ENCODE measurements at places on chromosomes 11 and 22.

DNA sequence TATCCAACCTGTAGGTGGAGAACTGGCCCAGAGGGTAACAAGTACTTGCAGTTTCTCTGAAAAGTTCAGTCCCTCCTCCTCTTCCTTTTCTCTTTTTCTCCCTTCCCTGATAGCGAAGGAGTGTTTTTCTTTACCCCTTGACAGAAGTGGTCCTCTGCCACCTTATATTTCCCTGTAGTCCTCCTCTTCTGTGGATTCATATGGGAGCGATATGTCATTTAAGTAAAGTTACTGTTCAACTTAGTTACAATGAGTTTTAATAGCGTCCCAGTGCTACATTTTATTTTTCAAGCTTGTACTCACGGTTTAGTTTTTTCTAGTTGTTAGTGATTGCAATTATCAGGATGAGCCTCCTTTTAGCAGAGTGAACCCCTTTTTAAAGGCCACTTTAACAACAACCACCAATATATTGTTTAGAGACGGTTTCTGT lies 1.4 kb downstream of the PCF11 start:
- no peak for DNase-seq

DNA sequence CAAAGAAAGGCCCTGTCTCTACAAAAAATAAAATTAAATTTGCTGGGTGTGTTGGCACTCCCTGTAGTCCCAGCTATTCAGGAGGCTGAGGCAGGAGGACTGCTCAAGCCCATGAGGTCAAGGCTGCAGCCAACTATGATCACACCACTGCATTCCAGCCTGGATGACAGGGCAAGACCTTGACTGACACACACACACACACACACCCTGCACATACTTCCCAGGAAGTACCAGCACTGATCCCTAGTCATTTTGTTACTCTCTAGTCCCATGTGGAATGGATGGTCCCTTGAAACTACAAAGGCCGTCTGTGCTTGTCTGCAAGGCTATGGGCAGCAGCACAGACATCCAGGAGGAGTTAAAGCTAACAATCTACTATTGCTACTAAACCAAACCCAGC lies 59.7 kb upstream of the CYP2D6 start:
- no peak for DNase-seq

- no peak for DNase-seq
These were observed 378.4 kb upstream of the PITPNB start for GRCh38 chr22:28297504-28297903.

GRCh38 chr22:42387631-42388030 lies 44.6 kb downstream of the NFAM1 start:
- DNase-seq: no peak

DNA sequence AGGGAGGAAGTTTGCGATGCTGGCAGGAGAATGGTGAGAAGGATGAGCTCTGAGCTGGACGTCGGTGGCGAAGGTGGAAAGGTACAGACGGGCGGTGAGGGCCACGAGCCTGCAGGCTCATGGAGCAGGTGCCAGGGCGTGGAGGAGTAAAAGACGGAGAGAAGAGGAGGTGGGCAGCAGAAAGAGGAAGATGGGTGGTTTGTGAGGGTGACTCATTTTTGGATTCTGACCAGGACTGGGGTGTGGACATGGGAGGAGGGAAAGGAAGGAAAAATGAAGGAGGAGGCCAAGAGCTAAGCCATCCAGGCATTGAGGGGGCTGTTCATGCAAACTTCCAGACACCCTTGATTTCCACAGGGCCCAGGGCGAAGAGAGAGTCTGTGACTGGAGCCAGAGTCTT lies 3.5 kb downstream of the ZDHHC24 start:
- no peak for DNase-seq

DNA sequence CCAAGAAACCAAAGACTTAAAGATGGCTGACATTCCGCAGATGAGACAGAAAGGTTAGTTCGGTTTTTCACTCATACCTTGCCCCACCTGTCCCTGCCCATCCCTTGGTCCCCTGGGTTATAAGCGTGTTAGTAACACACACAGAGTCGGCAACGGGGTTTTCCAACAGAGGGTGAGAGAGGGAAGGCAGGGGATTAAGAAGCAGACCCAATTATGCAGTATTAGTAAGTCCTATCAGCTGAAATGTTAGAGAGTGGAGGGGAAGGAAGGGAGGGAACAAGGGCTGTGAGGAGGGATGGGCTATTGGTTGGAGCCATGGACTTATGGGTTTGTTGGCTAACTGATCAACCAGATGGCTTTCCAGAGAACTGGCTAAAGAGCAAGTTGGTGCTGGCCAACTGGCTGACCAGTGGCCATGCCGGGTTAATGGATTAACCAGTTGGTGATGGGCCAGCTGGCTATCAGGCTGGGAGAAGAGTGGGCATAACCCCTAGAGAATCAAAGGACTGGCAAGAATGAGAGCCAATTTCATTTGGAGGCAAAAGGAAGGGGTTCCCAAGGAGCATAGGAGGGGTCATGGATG lies 45.5 kb downstream of the NRXN2 start:
- no peak for DNase-seq

DNA sequence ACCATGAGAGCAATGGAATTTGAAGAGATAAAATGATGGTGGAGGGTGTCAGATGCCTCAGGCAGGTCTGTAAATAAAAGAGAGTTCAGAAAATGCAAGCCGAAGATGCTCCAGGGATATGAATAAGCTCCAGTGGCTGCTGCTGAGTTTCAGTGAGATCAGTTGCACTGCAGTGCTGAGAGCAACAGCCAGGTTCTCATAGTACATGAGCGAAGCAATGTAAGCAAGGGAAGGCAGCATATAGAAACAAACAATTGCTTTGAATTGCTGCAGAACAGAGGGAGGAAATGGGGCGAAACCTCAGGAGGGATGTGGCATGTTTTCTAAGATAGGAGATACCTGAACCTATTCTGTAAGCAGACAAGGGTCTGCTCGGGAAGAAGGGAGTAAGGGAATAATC lies 369.5 kb downstream of the AASDHPPT start:
- peak; percentile 11 for DNase-seq

GRCh38 chr11:40732132-40732531 lies 727.3 kb downstream of the LRRC4C start:
- DNase-seq: no peak

- no peak for DNase-seq
These were observed 282.3 kb downstream of the ST3GAL4 start for GRCh38 chr11:126637795-126638175.

DNA sequence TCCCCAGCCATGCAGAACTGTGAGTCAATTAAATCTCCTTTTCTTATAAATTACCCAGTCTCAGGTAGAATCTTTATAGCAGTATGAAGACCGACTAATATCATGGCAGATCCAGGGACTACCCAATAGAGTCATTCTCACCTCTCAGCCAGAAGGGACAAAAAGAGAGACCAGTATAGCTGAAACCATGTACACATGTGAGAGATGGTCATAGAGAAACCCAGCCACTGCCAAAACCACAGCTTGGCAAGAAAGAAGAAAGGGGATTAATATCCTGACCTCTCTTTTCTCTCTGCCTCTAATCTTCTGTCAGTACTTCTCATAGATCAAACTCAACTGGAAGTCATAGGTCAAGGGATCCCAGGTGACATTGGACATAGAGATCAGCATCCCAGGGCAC lies 109.8 kb downstream of the CCDC34 start:
- no peak for DNase-seq

GRCh38 chr11:94647926-94648325 lies 80.8 kb downstream of the PIWIL4 start:
- DNase-seq: no peak

GRCh38 chr11:111183706-111184105 lies 61.8 kb upstream of the POU2AF2 start:
- DNase-seq: no peak

- DNase-seq: no peak
These were observed 8.3 kb downstream of the EHBP1L1 start for GRCh38 chr11:65584106-65584505.

GRCh38 chr22:23047265-23047664 lies 23.1 kb upstream of the GNAZ start:
- no peak for DNase-seq

DNA sequence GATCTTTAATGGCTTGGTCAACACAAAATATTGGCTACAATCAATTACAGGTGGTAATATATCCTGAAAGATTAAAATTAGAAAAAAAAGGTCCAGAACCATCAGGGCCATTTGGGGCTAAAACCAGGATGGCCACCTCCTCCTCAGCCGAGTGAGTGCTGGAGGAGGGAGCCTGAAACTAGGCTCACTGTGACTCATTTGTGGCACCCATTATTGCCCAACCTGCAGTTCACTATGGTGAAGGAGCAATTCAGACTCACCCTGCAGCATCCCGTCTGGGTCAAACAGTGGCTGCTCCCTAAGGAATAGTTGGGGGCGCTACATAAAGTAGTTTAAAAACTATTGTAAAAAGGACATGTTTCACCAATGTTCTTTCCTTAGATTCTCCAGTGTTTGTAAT lies 60.7 kb downstream of the GLYATL1 start:
- DNase-seq: peak; percentile 17

GRCh38 chr11:62340269-62340901 lies 3.1 kb downstream of the ASRGL1 start:
- DNase-seq: peak; percentile 77

DNA sequence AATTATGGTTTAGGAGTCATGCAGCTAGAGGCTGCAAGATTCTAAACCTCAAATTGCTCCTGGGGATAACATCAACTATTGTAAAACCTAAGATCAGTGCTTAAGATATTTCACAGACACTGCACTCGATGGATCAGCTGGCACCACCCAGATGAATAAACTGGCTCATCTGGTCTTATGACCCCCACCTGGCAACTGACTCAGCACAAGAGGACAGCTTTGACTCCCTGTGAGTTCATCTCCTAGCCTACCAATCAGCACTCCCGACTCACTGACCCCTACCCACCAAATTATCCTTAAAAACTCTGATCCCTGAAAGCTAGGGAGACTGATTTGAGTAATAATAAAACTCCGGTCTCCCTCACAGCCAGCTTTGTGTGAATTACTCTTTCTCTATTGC lies 782 bp upstream of the TTC12 start:
- no peak for DNase-seq

- DNase-seq: no peak
These were observed 27.5 kb downstream of the A4GALT start for GRCh38 chr22:42693055-42693762.

DNA sequence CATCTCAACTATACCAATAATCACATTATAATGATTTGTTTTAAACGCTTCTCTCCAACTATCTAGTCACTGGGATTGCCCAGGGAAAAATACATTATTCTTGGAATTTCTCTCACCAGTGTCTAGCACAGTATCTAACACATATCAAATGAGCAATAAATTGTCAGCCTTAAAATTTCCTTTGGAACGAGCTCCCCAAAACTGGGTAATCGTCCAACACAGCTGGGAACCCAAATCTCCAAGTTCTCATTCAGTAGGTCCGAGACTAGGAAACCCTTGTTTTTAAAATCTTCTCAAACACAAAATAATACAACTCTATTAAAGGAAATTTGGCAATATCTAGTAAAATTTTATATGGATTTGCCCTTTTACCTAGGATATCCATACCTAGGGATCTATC lies 327.8 kb upstream of the ARHGAP42 start:
- DNase-seq: no peak

DNA sequence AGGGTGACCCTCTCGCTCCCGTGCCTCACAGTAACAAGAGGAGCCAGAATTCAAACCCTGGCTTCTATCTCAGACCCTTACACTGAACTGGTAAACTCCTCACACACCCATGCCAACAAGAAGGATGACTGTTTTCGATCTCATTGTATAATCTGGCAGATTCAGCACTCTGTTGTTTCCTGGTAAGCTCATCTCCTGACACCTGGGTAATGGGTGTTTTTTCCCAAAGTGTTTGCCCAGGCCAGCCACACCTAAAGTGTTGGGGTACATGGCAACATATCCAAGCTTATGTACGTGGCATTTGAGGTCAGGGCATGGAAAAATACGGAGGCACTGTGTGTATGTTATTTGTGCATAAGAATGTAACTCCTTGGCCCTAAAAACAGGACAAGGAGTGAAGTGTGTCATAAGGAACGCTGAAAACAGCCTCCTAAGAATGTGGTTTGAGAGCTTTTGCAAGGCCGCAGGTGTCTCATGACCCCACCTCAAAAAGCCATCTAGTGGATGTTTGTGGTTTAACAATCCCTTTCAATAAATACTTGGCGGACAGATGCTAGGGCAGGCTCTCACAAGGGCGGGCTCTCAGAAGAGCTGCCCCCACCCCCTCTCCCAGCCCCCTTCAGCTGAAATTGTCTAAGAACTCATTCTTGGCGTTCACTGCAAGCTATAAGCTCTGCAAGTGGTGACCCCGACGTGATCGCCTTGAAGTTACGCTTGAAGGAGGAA lies at the start of gene MS4A15:
Gene MS4A15, plus strand, starts transcription at position 561 of the 726 bp plus-strand sequence. CDS start 6,867 bp downstream, outside the sequence.
- DNase-seq: peak; percentile 90

DNA sequence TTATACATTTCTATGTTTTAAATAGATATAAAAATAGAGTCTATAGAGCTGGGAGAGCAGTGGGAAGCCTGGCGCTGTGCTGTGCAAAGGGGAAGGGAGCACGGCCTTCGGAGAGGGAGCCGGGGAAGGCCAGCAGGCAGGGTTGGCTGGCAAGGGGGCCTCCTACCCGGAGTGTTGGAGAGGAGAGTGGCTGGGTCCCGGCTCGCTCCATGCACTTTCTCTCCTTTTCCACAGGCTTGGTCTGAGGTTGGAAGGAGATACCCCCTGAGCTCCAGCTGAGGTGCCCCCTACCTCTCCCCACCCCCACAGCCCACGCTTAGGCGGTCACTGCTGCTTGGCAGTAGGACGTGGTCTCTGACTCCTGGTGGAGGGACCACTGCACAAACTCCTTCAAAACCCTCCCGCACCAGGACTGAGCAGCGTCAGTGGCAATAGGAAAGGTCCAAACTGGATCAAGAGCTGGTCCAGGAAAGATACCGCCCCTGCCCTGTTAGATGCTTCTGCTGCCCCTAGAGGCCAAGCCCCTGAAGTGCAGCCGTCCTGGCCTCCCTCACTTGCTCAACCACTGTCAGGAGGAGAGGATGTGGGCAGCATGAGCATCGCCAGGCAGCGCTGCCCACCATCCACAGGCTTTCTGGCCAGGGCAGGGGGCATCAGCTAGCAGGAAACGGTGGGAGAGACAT lies 52.9 kb downstream of the SYT13 start:
- DNase-seq: peak; percentile 87

DNA sequence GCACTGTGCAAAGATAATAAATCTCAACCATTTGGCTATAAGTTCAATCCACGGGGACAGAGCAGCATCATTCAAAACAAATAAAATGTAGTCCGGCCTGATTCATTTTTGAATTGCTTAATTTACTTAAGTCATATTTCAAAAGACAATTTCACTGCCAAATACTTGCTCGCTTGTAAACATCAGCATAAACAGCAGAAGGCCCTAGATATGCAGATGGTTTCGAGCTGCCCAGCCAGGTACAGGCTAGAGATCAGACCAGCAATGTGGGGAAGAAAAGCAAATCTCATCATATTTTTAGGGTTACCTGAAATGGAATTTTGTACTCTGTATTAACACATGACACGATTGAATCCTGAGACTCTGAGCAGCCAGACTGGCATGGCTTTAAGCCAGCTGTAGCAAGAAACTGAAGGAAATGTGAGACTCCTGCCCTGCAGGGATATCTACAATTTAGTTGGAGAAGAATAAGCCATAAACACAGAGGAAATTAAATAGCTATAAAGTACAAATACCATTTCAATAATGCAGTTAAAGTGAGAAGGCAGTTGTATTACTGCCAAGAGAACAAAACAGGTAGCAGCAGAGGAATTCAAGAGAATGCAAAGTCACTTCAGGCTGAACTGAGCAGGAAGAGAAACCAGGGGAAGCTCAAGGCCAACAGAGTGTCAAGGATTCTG lies 440.3 kb downstream of the ETS1 start:
- peak; percentile 23 for DNase-seq

GRCh38 chr11:7019500-7020182 lies 505 bp downstream of the ZNF214 start:
- peak; percentile 60 for DNase-seq
